Activated CD8-positive, alpha-beta memory T cell treated with anti-CD3 and anti-CD28 coated beads for 1 hour (primary cell): ENCODE measurements at places on chromosomes 3 and 15.

- no peak for DNase-seq
Measured at GRCh38 chr3:172087602-172088580, 48.5 kb downstream of the FNDC3B start.

DNA sequence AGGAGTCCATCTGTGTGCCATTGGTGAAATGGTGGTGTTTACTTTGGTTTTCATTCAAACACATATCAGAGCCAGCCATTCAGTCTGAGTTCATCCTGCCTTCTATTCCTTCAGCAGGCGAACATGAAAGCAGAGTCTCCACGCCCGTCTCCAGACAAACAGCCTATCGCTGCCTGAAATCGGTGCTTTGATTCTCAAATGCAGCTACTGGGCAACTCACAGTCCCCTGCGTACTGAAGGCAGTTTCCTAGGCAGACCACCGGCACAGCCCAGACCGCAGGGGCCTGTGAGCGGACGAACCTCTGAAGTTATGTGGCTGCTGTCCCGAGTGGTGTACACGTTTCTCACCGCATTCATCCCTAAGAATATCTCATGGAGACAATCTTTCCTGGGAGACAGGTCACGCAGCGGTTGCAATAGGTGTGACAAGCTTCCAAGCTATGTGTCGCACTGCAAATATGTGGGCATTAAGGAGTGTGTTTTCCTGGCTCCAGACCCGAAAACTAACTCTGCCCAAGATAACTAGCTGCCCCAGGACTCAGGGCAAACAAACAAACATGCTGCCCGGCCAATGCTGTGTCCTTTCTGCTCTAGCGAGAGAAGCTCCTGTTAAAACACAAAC lies 16.9 kb upstream of the RYR3 start:
- DNase-seq = no peak

- no peak for DNase-seq
Measured at GRCh38 chr3:79477242-79477641, 290.6 kb downstream of the ROBO1 start.

DNA sequence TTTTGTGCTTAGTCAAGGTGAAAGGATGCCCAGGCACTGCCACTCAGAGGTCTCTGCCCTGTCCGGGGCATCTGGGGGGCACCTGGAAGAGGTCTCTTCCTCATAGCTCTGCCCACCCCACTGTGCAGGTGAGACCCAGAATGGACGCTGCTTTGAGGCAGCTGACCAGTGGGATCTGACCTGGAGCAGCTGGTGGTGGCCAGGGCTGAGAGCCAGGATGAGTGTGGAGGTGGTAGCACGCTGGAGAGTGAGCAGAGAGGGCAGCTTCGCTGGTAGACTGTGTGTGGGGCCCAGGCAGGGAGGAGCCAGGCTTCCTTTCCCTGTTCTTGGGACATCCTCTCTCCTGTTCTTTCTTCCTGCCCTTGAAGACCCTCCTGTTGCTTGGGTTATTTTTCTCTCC lies 32.2 kb upstream of the PLA2G4E start:
- DNase-seq = no peak

GRCh38 chr15:83208367-83208661 lies 691 bp upstream of the HDGFL3 start:
- DNase-seq = no peak

GRCh38 chr3:181943285-181943684 lies 231.6 kb downstream of the SOX2 start:
- no peak for DNase-seq

GRCh38 chr3:147410526-147411237 lies 1.5 kb downstream of the ZIC1 start:
- DNase-seq = no peak

GRCh38 chr3:28308196-28308595 lies 40.3 kb upstream of the ZCWPW2 start:
- DNase-seq = no peak

DNA sequence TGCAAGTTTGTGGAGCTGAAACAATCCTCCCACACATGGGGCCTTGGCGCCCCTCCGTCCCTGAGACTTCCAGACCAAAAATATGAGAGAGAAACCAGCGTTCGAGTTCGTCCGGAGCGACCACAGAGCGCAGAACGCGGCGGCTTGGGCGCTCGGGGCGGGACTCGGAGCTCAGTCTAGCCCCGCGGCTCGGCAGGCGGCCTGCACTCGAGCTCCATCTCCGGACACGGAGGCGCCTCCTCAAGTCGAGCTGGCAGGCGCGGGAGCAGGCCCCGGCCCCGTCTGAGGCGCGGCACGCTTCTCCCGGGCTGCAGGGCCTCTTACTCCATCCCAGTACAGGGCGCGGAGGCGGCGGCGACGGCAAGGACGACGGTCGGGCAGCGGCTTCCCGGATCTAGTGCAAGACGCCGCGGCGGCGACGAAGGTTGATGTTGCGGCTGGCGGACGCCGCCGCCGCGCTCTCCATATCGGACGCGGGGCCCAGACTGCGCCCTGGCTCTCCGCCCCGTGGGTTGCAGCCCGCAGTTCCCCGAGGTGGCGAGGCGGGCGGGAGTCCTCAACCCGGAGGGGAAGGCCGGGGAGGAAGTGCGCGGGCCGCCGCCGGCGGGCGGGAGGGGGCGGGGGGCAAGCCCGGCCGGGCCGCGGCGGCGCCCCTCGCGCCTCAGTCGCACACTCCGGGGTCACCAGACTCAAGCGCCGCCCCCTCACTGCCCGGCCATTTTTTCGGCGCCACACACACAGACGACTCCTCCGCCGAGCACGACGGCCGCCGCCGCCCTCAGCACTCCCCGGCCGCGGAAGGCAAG lies 674 bp downstream of the MSL2 start:
- peak; percentile 66 for DNase-seq
